ENCODE measurements at places on chromosomes 6 and 20. TPM values are rescaled to one million over a fixed set of nuclear protein-coding genes. Genes with fewer than 3 reads are reported as not detected.

CPNE5 gene
- not detected for total RNA-seq

CDH26 gene
- total RNA-seq, result 0.33 TPM

- H3K4me1 ChIP-seq, result no peaks in the 10 kb centered on the region
- no peak for DNase-seq
- H3K27me3 ChIP-seq, result no peaks in the 10 kb centered on the region
- H3K27ac ChIP-seq, result no peak overlapping the region
- H3K4me3 ChIP-seq, result no peak overlapping the region
Measured at GRCh38 chr6:130697995-130698535, 129.1 kb upstream of the SMLR1 start.

HDDC2 gene
- total RNA-seq, result 42.5 TPM

- DNase-seq, result no peak
- H3K4me3 ChIP-seq, result no peak overlapping the region
- H3K27ac ChIP-seq, result no peak overlapping the region
- no peaks in the 10 kb centered on the region for H3K4me1 ChIP-seq
- H3K27me3 ChIP-seq, result no peaks in the 10 kb centered on the region
Measured at GRCh38 chr6:134406311-134406710, 88.4 kb upstream of the SGK1 start.

DNA sequence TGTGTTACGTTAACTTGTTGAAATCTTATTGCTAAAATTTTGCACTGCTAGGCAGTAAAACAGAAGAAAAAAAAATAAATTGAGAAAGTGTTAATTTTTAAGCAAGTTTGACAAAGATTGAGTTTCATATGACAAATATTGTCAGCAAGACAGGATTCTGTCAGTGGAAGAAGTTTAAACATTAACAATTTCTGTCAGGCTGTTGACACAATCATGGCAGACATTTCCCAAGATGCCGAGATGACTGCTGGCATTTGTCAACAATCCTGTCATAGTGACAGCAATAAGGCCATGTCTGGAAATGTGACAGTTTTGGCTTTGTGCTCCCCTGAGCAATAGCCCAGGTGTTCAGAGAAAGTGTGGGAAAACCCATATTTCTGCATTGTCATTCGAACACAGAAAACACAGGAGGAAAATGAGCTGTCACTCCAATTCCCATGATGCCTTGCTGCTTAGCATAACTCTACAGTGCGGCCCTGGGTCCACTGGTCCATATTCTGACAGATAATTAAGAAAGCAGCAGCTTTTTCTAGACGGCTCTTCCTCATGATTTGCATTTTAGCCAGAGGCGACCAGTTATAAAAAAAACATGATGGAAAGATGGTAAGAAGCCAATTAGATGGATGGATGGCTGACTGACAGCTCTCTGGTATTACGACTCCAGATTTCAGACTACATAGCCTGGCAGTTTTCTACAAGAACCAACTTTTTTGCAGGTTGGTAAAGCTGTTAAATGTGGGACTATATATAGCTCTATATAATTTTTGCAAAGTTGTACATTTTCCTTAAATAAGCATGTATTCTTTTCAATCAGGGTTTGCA, 43.6 kb upstream of the DEFB112 start:
- no peaks in the 10 kb centered on the region for H3K4me1 ChIP-seq
- no peak overlapping the region for H3K27ac ChIP-seq
- no peaks in the 10 kb centered on the region for H3K27me3 ChIP-seq
- H3K36me3 ChIP-seq, result no peaks in the 10 kb centered on the region
- no peak for DNase-seq
- H3K4me3 ChIP-seq, result no peak overlapping the region

GRCh38 chr20:31440012-31440659, at the start of gene DEFB123:
Gene DEFB123, plus strand, starts transcription at chr20:31440632. Its CDS starts 67 bp downstream, at chr20:31440699.
- DNase-seq, result no peak
- no peaks in the 10 kb centered on the region for H3K27me3 ChIP-seq
- no peak within 1 kb of the TSS for H3K27ac ChIP-seq
- no peaks in the 10 kb centered on the region for H3K4me1 ChIP-seq
- no peak within 1 kb of the TSS for H3K4me3 ChIP-seq
- H3K36me3 ChIP-seq, result no peaks in the 10 kb centered on the region

DNA sequence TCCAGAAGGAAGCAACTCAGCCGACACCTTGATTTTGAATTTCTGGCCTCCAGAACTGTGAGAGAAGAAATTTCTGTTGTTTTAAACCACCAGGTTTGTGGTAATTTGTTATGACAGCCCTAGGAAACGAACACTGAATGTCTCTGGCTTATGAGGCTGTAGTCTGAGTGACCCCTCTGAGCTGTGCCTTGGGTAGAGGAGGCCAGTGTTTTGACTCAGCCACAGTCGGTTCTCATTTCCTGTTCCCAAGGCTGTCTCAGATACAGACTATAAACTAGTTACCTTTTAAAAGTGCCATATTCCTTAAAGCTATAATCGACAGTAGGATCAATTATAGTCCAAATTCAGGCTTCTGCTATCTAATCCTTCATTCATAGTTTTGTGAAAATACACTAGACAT, 391.2 kb upstream of the MAP3K7 start:
- no peak for DNase-seq
- no peaks in the 10 kb centered on the region for H3K36me3 ChIP-seq
- no peak overlapping the region for H3K27ac ChIP-seq
- no peak overlapping the region for H3K4me3 ChIP-seq
- H3K27me3 ChIP-seq, result no peaks in the 10 kb centered on the region

GRCh38 chr20:2703716-2704475, 11.3 kb downstream of the EBF4 start:
- no peaks in the 10 kb centered on the region for H3K36me3 ChIP-seq
- no peak for DNase-seq
- H3K27ac ChIP-seq, result no peak overlapping the region
- H3K4me1 ChIP-seq, result no peaks in the 10 kb centered on the region
- H3K4me3 ChIP-seq, result no peak overlapping the region
- H3K27me3 ChIP-seq, result no peaks in the 10 kb centered on the region
